Hematopoietic multipotent progenitor cell treated with erythropoietin and hydrocortisone succinate and interleukin-3 and kit ligand, for 15 days (in vitro differentiated cells): ENCODE measurements at places on chromosomes 7 and 10.

DNA sequence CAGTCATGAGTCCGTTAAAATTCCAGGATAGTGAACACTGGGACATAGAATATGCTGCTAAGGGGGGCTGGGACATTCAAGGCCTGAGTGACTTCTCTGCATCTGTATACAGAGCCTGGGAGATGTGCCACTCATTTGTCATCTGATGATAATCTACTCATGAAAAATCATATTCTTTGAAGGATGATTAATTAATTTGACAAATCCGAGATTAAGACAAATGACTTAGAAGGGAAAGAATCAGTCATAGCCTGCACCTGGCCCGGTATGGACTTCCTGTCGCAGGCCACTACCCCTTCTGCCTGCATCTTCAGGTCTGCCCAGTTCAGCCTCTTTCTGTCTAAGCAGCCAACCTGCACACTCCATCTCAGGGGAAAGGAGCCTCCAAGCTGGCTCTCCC is 18.8 kb upstream of the FAM170B start:
- DNase-seq: no peak

GRCh38 chr10:128498746-128499145 is 372.5 kb upstream of the MKI67 start:
- DNase-seq: no peak

DNA sequence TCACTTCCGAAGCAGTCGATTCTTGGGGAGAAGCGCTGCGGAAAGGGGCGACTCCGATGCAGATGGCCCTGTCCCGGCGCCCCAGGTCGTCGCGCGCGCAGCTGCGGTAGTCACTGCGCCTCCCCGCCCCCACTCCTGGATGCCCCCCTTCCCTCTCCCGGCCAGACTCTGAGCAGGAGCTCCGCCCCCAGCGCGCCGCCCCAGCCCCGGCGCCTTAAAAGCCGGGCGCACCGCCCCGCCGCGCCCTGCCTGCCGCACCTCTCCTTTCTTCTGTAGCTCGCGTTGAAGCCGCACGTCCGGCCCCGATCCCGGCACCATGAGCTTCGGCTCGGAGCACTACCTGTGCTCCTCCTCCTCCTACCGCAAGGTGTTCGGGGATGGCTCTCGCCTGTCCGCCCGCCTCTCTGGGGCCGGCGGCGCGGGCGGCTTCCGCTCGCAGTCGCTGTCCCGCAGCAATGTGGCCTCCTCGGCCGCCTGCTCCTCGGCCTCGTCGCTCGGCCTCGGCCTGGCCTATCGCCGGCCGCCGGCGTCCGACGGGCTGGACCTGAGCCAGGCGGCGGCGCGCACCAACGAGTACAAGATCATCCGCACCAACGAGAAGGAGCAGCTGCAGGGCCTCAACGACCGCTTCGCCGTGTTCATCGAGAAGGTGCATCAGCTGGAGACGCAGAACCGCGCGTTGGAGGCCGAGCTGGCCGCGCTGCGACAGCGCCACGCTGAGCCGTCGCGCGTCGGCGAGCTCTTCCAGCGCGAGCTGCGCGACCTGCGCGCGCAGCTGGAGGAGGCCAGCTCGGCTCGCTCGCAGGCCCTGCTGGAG is at the start of gene INA:
Gene INA, plus strand, starts transcription at position 243 of the 817 bp plus-strand sequence. Its CDS starts 74 bp downstream, at position 317.
- DNase-seq: no peak

- no peak for DNase-seq
Measured at GRCh38 chr10:48457949-48458661, 146.8 kb downstream of the ARHGAP22 start.

GRCh38 chr7:26487780-26488515 is 196.3 kb downstream of the SNX10 start:
- no peak for DNase-seq

DNA sequence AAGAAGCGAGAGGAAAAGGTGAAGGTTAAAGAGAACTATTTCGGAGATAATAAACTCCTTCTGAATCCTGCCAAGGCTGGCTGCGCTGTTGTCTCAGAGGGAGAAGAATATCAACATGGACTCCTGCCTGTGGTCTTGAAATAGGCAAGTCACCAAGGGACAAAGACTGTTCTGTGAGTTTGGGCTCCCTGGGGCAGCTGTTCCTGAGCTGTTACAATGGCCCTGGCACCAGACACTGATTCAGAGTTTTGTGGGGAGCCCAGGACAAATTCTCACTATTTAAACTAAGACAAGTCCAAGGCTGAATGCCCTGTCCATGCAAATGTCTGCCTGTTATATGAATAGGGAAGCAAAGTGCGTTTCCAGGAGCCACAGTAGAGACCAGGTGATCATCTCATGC is 81.4 kb downstream of the PRPF18 start:
- DNase-seq: no peak

DNA sequence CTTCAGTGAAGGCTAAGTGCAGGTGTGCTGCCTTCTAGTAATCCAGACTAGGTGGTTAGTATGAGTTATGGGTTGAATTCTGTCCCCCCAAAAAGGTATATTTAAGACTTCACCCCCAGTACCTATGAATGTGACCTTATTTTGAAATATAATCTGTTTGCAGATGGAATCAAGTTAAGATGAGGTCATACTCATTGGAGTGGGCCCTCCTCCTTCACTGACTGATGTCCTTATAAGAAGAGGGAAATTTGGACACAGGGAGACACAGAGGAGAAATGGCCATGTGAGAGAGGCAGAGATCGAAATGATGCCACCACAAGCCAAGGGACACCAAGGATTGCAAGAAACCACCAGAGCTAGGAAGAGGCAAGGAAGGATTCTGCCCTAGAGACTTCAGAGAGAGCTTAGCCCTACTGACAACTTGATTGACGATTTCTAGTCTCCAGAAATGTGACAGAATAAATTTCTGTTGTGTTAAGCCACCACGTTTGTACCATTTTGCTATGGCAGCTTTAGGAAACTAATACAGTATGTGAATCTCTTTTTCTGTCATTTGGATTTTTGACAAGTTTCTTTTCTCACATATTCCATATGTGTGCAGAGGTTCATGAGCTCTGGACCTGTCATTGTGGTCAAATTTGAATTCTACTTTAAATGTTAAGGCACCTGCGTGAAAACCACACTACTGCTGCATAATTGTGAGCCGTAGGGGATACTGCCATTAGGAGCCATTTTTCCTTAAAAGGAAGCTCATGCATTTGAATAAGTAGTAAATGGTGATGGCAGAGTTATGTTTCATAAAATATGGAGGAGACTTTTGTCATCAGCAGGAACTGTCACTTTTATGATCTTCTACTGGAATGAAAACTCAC is 2.6 kb upstream of the RPA3 start:
- no peak for DNase-seq

DNA sequence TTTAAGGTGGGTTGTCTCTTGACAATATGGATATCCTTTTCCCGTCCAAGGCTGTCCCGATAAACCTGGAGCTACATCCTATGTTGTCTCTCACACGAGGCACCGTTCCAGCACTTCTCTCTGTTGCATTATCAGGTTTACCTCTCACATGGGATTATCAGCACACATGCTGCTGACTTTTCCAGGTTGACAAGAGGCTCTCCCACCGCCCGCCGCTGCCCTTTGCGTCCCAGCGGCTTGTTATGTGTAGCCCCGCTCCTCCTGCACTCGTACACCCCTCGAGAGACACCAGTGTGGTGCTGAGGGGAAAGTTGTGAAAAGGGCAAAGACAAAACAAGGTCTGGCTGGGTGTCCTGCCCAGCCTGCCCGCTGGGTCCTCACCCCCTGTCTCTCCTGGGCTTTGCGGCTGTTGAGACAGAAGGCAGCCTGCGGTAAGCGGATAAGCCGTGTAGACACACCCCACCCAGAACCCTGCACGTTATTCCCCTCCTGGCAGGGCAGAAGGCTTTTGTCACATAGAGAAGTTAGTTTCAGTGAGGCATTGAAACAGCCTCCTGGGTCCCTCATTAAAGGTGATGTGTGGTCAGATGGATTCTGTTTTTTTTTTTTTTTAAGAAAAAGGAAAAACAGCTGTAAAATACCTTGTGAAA is 38.7 kb downstream of the UBE3C start:
- DNase-seq: peak; percentile 86

- no peak for DNase-seq
Measured at GRCh38 chr7:139694389-139694676, 83.5 kb downstream of the HIPK2 start.

GRCh38 chr10:75159519-75159918 is 48.1 kb downstream of the SAMD8 start:
- DNase-seq: no peak

DNA sequence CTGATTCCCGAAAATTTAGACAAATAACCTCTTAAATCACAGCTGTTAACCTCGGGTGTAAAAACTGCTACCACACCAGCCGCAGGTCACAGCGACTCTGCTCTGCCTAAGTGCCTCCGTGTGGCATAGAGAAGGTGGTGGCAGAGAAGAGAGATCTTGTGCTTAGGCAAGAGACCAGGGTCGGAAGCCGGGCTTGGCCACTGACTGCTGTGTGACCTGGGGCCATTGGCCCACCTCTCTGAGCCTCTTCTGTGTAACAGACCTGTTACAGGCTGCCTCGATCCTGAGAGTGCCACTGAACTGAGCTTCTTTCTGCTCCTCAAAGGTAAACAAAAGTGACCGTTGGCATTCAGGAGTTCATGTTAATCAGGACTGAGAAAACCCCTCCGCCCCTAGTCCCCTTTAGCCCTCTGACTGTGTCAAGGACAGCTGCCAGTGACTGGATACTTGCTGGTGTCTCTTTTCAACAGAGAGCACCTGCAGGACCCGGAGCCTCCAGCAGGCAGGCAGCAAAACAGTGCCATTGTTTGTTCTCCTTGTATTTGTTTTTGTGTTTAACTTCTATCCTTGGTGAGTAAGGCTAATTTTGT is 36.5 kb downstream of the ZMIZ1 start:
- no peak for DNase-seq

DNA sequence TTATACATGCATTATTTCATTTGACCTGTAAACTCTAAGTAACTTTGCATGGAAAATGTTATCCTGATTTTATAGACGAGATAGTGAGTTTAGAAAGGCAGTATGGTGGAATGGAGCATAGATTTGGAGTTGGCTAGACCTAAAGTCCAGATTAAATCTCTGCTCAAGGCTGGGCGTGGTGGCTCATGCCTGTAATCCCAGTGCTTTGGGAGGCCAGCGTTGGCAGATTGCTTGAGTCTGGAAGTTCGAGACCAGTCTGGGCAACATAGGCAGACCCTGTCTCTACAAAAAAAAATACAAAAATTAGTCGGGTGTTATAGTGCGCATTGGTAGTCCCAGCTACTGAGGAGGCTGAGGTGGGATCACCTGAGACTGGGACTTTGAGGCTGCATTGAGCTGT is 9.4 kb downstream of the PTEN start:
- no peak for DNase-seq

GRCh38 chr10:75226656-75227055 is 9.1 kb downstream of the COMTD1 start:
- no peak for DNase-seq

GRCh38 chr7:102065226-102065625 is 221.4 kb upstream of the SH2B2 start:
- no peak for DNase-seq

DNA sequence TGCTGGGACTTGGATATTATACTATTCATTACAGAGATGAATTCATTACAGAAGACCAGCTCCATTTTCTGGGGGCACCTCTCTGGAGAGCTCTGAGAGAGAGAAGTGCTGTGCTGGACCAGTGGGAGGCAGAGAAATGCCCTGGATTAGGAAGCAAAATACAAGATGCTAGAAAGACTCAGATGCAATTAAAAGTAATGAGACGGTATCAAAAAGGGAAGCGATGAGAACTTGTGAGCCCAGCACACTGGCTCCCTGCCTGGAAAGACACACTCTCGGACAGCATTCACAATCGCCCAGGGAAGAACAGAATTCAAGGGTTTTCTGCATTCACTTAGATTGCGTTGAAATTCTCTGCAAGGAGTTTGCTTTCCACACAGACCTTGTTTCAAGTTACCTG is 3.5 kb upstream of the FRAT2 start:
- DNase-seq: no peak
